ENCODE measurements at places on chromosomes 5 and 9.

DNA sequence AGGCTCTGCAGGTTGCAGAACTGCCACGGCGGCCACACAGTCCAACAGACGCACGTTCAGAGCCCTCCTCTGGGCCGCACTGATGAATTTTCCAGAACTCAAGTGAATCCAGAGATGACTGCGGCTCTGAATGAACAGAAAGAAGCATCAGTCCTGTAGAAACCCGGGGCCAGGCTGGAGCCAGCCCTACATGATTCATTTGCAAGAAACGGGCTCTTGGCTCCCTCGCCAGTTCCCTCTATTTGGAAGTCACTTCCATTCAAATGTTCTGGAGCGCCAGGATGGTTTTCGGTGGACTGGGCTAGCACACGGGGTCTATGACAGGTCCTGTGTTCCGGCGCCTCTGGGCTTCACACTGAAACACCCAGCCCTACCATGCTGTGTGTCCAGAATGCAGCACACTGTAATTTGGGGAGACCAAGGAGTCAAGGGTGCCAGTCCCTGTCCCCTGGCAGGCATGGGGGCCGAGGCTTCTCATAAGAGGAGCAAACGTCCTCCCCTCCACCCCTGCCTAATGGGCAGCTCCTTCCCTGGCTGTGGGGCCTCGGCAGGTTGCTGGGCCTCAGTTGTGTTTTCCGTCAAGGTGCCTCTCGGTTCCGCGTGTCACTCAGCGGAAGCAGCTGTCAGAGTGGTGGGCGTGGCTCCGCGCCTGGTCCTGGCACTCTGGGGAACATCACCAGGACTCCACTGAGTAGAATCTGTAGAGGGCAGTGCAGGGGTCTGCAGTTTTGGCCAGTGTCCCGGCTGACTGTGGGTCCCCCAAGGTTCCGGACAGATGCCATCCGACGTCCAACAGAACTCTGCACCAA, 18.1 kb upstream of the COL5A1 start:
- DNase-seq = no peak

DNA sequence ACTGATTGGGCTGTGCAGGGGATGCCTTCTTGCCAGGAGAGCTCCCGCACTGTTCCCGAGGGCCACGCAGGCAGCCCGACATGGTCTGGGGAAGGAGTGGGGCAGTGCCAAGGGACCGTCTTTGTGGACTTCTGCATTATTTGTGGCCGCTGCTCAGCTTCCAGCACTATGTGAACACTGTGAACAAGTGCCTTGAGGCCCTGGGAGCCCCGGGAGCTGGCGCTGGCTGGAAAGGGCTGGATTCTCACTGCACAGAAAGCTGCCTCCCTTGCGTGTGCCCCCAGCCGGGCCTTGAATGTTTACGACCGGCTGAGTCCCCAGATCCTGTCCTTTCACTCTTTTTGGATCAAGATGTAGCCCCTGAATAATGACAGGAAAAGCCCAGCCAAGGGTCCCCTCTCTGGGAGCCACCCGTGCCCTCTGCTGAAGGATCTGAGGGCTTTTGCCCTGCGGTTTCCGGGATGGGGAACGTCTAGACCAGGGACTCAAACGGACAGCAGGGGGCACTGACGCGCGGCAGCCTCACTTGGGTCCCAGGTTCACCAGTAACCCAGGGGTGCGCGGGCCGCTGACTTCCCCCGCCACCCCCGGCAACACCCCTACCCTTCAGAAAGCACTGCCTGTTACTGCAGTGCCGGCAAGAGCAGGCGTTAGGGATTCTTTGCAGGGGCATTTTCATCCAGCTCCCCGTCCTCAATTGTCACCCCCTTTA, 98.9 kb upstream of the FCN2 start:
- no peak for DNase-seq

GRCh38 chr9:113668061-113668460, 204.5 kb downstream of the RGS3 start:
- no peak for DNase-seq

GRCh38 chr9:124348831-124349230, 66.4 kb downstream of the PSMB7 start:
- no peak for DNase-seq

- no peak for DNase-seq
These were observed 452.1 kb upstream of the PTPRD start for GRCh38 chr9:11064909-11065308.

- no peak for DNase-seq
These were observed 3.3 kb downstream of the RPL35 start for GRCh38 chr9:124858330-124859046.

- no peak for DNase-seq
These were observed 481.6 kb downstream of the SPATA31A7 start for GRCh38 chr9:61671276-61671973.

DNA sequence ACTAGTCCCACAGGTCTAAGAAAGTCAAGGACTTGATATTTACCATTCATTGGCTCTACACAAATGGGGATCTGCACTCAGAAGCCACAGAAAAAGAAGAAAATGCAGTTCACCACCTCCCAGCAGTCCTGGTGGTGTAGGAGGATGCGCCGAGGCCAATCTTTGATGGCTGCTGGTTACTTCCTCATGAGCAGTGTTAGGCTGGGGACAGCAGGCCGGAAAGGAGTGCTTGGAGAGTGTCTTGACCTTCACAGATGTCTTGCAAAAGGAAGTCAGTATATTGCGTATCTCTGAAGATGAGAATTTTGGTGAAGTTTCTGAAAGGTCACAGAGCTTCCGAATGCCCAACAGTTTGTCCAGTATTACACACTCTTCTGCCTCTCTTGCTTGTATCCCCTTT, 597.0 kb downstream of the EBF1 start:
- no peak for DNase-seq

- DNase-seq = no peak
These were observed 133.1 kb upstream of the POU5F2 start for GRCh38 chr5:93874491-93874890.

Measured in T-helper 9 cell (primary cell).